Hematopoietic multipotent progenitor cell (in vitro differentiated cells): ENCODE measurements at places on chromosomes 2 and 18.

- no peak for DNase-seq
These were observed 38.9 kb downstream of the PIEZO2 start for GRCh38 chr18:11110509-11110908.

GRCh38 chr2:30631051-30631671 lies 176.1 kb downstream of the CAPN13 start:
- peak; percentile 54 for DNase-seq

DNA sequence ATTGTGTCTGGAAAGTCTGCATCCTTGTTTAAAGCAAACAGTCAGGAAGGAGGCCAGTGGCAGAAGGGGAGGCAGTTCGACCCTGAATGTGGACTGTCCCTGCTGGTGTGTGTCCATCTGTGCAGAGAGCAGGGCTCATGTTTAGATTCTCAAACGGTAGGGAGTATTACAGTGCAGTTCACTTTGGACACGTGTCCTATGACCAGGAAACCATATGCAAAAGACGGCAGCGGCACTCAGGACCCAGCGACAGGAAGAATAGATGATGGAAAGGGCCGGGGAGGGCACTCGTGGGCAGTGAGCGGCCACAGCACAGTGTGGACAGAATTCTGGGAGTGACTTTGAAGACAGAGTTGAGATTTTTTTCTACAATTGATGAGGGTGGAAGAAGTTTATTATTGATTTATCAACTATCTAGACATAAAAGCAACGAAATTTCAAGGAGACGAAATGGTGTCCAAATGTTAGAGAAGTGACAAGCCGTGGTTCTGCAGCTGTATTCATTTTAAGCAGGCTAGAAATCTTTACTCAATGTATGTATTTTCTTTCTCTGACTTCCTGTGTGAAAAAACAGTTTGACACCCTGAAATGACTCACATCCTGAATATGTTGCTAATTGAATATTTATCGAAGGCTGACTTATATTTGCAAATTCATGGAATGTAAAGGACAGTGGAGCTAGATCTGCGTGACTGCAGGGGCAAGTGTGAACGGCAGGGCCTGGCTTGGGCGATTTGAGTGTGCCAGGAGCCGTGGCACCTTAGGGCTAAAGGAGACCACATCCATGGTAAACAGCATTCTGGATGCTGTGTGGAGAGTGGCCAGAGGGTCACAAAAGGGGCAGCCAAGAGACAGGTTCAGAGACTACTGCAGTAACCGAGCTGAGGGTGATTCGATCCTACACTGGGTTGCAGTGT lies 214.2 kb downstream of the PTGR3 start:
- no peak for DNase-seq

DNA sequence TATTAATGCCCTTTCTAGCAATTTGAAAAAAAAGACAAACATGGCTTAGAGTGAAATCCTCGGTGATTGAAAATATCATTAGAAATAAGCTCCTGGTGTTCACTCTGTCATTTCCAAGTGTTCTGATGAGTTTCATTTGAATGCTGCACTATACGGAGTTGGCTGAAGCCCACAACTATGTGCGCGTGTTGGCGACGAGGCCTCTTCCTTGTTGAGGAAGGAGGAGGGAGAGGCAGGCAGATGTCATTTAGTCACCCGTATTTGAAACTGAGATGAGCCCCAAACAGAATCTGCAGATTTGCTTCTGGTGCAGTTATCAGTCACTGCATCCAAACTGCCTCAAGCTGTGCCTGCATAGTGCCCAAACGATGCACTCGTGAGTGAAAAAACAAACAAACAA lies 23.5 kb upstream of the SKOR2 start:
- DNase-seq: no peak

DNA sequence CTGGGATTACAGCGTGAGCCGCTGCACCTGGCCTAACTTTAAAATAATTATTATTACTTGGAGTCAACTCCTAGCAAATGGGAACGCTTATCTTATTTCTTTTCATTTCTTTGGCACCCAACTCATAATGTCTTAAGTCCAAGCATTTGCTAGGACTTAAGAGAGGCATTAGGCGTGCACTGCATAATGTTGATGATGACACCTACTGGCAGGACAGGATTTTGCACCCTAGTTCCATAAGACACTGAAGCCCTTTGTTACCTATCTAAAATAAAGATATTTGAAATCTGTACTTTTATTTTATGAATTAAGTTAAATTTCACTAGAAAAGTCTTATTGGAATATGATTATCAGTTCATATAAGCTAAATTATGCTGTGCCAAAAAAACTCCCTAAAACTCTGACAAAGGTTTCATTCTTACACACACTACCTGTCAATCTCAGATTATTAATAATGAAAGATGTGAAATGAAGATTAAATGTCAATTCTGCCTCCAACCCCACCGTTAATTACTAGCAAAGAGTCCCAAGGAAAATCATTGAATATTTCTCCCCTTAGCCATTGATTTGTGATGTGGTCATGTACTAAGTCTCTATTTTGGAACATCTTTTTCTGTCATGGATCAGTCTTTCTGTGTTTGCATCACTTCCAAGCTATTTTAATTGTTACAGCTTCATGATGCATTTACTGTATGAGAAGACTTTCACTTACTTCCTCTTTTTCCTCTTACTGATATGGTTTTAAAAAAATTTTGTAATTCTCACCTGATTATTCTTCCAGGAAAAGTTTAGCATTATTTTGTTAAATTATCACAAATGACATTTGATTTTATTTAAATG lies 12.7 kb upstream of the CDH2 start:
- peak; percentile 67 for DNase-seq

DNA sequence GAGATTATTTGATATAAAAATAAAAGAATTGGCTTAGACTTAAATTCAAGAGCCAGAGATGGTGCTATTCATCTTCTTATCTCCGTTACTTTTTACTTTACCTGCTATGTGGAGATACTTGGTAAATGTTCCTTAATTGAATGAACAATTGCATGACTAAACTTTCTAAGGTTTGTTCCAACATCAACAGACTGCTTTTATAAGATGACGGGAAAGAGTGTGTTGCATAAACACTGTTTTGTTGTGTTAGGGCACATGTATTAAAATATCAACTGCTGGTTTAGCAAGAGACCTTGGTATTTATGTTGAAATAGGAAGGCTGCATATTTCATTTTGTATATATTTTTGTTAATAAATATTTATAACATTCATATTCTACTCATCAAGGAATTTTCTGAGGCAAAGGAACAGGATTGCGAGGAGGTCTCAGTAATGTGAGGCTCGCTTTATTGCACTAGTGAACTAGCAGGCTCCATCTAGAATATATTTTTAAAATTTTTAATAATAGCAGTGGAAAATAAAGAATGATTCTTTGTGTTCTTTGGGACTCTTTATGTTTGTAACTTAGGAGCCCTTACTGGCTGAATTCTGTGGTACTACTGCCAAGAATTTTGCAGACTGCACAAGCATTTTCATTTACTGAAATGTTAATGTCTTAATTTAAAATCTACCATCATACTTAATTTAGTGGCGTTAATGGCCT lies 10.7 kb upstream of the NFE2L2 start:
- DNase-seq: no peak

DNA sequence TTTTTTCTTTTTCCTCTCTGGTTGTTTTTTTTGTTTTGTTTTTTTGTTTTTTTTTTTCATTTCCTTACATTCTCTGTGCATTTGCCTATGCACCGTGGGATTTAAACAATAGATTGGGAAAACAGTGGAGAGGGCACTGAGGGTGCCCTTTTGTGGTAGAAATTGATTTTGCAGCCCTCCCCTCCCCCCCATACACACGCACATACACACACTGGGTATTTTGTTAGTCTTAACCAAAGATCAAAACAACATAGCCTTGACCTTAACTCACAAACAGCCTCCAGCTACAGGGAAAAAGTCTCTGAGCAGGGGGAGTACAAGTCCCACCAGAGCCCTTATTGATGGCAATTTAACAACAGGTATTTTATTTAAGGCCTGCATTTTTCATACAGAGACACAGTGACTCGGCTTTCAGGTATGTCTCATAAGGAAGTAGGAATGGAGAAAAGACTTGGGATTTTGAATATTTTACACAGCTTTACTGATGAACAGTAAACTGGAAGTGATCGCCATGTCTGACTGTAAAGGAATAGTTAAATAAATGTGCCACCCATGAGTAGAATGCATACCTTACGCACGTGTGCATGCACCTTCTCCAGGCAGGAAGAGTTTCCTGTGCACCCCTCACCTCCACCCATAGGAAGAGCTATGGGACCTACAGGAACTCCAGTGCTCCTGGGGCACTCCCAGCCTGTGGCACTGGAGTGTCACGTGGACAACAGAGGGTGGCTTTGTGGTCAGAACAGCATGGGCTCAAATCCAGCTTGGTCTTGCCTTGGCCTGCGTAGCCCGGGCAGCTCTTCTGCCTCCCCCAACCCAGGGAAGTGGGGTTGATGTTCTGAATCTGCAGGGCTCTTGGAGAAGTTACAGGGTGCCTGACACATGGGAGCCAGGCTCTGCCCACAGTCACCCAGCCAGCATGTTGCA lies 266.4 kb downstream of the ANAPC1 start:
- no peak for DNase-seq

DNA sequence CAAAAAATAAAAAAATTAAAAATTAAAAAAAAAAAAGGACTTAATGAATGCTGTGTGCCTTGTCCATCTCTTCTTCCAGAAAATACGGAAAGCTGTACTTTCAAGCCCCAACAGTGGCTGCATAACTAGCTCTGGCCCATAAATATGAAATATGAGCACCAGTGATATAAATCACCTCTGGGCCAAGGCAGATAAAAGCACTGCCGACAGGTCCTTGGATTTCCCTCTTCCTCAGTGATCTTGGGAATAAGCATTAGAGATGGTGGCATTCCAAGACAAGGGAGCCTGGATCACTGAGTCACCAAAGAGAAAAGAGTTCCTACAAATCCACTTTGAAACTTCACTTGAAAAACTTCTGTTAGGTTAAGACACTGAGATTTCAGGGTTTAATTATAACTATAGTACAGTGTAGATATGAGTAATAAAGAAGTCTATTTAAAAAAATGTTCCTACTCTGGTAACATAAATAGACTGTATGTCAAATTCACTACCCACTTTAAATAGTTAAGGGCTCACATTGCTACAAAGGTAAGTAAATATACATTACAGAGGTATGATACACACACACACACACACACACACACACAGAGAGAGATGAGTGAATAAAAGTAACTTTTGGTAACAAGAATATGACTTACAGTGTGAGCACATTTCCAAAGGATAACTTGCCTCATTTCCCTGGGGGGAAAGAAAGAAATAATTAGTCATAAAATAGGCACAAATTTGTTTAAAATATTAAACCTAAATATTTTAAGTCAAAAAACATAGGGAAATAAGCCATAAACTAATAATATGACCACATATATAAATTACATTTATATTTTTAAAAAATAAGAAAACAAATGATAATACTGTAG lies 35.6 kb downstream of the PPP3R1 start:
- DNase-seq: no peak

GRCh38 chr2:238906936-238907716 lies 59.2 kb downstream of the TWIST2 start:
- DNase-seq: no peak

DNA sequence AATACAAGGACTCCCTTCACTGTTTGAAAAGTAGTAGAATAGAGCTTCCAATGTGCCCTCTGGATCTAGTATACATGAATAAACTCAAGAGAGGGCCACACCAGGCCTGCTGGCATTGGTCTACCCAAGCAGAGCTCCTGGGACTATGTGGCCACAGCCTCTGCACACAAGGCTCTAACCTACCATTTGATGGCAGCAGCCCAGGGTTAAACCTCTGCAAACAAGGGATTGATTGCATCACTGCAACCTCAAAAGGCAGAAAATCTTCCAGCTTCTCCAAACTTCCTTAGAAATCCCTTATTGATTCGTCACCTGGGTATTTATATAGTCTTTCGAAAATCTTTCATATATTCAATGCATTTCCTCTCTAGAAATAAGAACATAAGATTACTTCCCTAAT lies 147.6 kb upstream of the SETBP1 start:
- no peak for DNase-seq
